ENCODE measurements at places on chromosomes 2 and 18.

DNA sequence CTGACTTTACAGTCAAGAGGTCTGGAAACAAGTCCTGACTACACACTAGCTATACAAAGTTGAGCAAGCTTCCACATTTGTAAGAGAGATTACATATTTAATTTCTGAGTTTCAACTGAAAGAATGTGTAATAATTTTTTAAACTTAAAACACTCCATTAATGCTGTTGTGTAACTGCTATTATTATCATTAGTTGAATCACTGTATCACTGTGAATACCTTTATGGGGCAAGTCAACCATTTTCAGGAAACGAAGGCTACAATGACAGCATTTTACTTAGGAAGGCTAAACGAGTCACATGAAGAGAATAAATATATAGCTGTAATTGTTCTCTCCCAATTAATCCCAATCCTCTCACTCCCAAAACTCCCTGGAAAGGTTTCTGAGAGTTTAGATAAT lies 46.3 kb downstream of the TRIP12 start:
- DNase-seq: no peak

- DNase-seq: no peak
Observed at GRCh38 chr18:37529296-37529695, 36.3 kb downstream of the CELF4 start.

DNA sequence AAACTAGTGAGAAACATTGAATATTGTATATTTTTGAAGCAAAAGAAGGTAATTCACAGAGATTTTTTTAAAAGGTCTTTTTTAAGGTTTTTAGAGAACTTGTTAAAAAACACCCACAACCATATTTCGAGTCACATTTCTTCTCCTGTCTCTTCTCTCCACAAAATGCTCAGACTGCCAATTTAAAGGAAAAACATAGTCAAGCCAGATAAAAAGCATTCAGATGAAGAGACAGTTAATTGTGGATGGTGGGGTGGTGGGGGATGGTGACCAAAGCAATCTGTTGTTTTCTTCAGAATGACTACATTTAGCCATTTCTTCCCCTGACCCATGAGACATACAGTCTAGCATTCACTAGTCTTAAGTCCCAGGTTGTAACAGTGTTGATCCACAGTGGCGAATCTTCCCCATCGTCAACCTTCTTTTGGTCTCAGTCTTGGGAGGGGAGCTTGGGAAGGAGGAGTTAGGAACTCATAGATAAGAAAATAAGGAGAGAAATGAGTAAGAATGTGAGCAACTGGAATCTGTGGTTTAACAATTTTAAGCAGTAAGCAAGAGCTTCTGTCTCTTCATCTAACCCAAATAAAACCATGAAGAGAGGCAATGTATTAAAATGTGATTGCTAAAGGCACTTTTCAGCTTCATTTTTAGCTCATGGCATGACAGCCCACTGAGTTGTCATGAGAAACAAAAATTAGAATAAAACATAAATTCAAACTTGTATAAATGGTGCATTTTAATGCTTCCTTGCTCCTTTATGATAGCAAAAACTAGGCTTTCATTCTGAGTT lies 413.7 kb upstream of the FSHR start:
- DNase-seq: no peak

DNA sequence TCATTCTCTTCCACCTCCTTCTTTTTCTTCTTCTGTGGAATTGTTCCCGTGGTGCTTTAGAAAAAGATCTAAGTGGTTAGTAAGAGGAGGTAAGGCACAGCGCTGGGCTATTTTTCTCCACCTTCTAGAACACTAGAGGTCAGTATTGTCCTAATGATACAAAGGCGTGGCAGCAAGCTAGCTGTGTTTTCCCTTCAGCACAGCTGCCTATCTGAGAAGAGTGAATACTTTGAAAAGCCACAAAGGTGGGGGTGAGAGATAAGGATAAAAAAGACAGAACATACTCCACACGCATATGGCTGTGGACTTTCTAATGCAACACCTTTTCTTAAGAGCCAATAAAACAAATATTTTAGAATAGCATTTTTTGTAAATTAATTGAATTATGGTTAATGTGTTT lies 2.1 kb downstream of the CNTNAP5 start:
- no peak for DNase-seq

GRCh38 chr2:31660165-31660564 lies 79.4 kb upstream of the SRD5A2 start:
- no peak for DNase-seq

- DNase-seq: no peak
Observed at GRCh38 chr2:164044622-164045021, 308.8 kb upstream of the FIGN start.

DNA sequence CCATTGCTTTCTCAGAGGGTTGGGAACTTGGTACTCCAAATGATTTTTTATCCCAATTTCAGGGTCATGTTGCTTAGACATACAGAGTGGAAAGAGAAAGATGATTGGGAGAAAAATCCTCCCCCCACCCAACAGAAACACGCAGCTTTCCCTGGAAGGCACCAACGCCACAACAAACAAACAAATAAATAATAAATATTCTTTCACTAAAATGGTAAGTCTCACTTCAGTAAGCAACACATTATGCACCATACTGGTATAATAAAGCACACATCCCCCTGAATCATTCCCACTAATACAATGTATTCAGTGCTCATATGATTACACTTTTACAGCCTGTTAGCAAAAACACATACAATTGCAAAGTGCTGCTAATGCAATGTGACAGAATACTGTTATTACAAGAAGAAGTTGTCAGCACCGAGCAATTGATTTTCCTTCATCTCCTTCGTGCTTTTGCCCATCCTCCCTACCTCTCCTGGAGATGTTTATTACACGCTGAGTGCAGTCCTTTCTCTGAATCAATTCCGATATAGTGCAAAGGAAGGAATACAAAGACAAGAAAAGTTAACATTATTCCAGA lies 359.9 kb downstream of the TXNL1 start:
- no peak for DNase-seq

DNA sequence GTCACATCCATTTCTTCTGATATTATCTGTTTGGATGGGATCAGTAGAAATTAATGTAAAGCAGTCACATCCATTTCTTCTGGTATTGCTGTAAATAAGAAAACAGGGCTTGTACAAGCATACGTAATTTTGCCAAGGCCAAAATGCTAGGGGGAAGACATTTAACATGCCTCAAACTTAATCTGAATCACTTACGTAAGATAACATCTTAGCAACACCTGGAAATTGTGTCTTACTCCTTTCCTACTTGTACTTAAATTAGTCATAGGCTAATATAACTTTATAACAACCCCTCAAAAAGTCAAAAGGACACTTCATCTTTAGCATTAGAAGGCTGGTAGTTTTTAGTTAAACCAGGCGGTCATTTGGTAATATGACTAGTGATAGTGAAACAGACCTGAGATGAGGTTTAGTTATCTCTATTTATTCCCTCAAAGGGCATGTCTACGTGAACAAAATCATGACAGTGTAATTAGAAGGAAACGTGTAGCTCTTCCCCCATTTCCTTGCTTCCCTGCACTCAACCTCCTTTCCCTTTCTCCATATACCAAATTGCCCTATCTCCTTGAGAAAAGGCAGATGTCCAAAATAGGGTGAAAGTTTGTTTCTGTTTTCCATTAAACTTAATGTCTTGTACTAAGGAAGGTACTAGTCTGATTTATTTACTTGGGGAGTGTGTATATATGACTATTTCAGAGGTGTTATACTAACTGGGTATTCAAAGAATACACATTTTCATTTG lies 99.3 kb upstream of the FZD5 start:
- DNase-seq: no peak
